ENCODE measurements at places on chromosomes 7 and 10.
A peak's percentile ranks its signal among the peaks of the same experiment; 100 is the strongest.

DNA sequence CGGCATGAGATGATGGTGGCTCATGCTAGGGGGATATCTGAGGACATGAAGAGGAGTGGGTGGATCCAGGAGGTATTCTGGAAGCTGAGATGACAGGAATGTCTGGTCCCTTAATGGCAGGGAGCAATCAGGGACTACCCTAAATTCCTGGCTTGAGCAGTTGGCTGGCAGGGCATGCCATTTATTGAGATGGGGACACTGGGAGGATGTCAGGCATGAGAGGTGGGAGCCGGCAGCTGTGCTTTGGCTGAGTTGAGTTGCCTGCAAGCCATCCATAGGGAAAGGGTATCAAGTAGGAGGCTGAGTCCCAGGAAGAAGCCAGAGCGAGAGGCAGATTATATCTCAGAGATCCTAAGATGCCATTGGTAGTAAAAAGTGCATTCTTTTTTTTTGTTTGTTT lies 69.6 kb downstream of the COL26A1 start:
- no peaks in the 10 kb centered on the region for H3K27me3 ChIP-seq
- H3K4me1 ChIP-seq: no peaks in the 10 kb centered on the region
- no peak overlapping the region for H3K4me3 ChIP-seq
- H3K27ac ChIP-seq: no peak overlapping the region
- DNase-seq: no peak

GRCh38 chr10:129187331-129187730 lies 279.7 kb upstream of the MGMT start:
- H3K4me1 ChIP-seq: no peaks in the 10 kb centered on the region
- no peak for DNase-seq
- no peak overlapping the region for H3K27ac ChIP-seq
- H3K4me3 ChIP-seq: no peak overlapping the region
- no peaks in the 10 kb centered on the region for H3K36me3 ChIP-seq
- no peaks in the 10 kb centered on the region for H3K27me3 ChIP-seq

GRCh38 chr10:101624526-101625102 lies 36.5 kb downstream of the DPCD start:
- H3K4me1 ChIP-seq: no peaks in the 10 kb centered on the region
- H3K36me3 ChIP-seq: no peaks in the 10 kb centered on the region

GRCh38 chr7:104156842-104157277 lies 51.0 kb downstream of the ORC5 start:
- H3K4me3 ChIP-seq: no peak overlapping the region
- H3K27me3 ChIP-seq: no peaks in the 10 kb centered on the region
- no peak overlapping the region for H3K27ac ChIP-seq
- H3K4me1 ChIP-seq: no peaks in the 10 kb centered on the region

- peaks cover 22% of the 10 kb centered on the region for H3K4me1 ChIP-seq
- no peak for DNase-seq
- no peaks in the 10 kb centered on the region for H3K27me3 ChIP-seq
- no peaks in the 10 kb centered on the region for H3K36me3 ChIP-seq
- H3K4me3 ChIP-seq: no peak overlapping the region
- no peak overlapping the region for H3K27ac ChIP-seq
Observed at GRCh38 chr7:5381071-5381772, 42.4 kb downstream of the TNRC18 start.

DNA sequence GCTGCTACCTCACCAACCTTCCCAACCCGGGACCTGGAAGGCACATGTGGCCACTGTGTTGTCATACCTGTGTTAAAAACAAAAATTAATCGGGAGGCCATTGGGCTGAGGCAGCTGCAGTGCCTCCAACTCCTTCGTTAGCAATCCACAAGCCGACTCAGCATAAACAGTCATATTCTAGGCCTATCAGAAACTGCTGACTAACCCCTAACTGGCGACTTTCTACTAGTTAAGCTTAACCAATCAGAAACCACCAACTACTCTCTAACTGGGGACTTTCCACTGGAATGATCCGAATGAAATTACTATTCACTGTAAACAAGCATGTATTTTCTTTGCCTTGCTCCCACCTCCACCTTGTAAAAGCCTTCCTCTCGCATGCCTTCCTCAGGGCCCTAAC lies 14.1 kb upstream of the TMEM72 start:
- H3K36me3 ChIP-seq: no peaks in the 10 kb centered on the region
- H3K4me1 ChIP-seq: no peaks in the 10 kb centered on the region
- H3K27me3 ChIP-seq: no peaks in the 10 kb centered on the region
- H3K4me3 ChIP-seq: no peak overlapping the region
- DNase-seq: no peak

GRCh38 chr7:149625947-149626392 lies 128.4 kb upstream of the ZNF746 start:
- no peaks in the 10 kb centered on the region for H3K36me3 ChIP-seq
- H3K4me3 ChIP-seq: no peak overlapping the region
- peaks cover 10% of the 10 kb centered on the region for H3K4me1 ChIP-seq

DNA sequence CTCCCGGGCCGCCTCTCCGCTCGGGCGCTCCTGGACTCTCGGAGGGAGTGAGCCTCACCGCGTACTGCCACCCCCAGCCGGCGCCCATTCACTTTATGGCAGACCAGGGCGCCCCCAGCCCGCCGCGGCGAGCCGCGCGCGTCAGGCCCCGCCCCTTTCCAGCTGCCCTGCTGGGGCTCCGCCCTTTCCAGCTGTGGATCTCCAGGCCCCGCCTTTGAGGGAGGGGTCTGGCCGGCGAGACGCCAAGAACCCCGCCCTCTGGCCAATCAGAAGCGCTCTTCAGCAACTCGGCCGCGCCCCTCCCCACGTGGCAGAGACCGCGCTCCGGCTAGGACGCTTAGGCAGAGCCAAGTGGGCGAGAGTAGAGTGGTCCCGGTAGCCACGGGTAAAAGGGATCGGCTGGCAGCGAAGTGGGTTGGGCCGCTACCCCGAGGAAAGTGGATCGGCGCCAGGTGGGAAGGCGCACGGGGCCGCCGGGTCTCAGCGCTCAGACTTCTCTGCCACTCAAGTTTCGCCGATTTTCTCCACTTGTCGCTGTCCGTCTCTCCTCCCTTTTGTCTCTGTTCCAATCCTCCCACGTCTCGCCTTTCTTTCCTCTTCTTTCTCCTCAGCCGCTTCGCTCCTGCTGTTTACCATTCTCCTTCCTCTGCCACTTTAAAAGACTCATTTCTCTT lies at the start of gene PITX3:
Gene PITX3 (minus strand): TSS at position 69 of the 674 bp plus-strand sequence. CDS start 9,432 bp downstream, outside the sequence.
- H3K4me3 ChIP-seq: peak within 1 kb of the TSS; percentile 43
- no peaks in the 10 kb centered on the region for H3K36me3 ChIP-seq
- peak; percentile 96 for DNase-seq
- no peak within 1 kb of the TSS for H3K27ac ChIP-seq
- peaks cover 11% of the 10 kb centered on the region for H3K4me1 ChIP-seq

- no peak for DNase-seq
- H3K4me3 ChIP-seq: no peak overlapping the region
- no peaks in the 10 kb centered on the region for H3K4me1 ChIP-seq
- H3K27ac ChIP-seq: no peak overlapping the region
- H3K27me3 ChIP-seq: no peaks in the 10 kb centered on the region
Observed at GRCh38 chr7:148803094-148803493, 81.0 kb downstream of the EZH2 start.

DNA sequence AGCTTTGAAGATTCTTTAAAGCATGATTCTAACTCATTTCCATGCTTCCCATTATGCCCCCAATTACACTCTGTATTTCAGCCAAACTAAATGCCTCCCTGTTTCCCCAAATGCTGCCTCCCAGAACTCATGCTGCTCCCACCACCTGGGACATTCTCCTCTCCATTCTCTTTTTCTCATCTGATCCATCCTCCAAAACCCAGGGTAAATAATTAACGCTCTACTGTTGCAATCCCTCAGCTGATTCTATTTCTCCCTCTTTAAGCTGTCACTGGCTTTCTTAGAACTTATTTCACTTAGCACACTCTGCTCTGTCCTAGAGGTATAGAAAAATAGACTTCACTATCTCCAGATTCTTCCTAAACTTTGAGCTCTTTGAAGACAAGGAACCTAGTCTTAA lies 104.7 kb downstream of the ICA1 start:
- no peak overlapping the region for H3K4me3 ChIP-seq
- no peaks in the 10 kb centered on the region for H3K36me3 ChIP-seq
- DNase-seq: no peak
- H3K27ac ChIP-seq: no peak overlapping the region
- H3K27me3 ChIP-seq: no peaks in the 10 kb centered on the region
- no peaks in the 10 kb centered on the region for H3K4me1 ChIP-seq

- H3K4me1 ChIP-seq: no peaks in the 10 kb centered on the region
- H3K27ac ChIP-seq: no peak overlapping the region
- H3K36me3 ChIP-seq: no peaks in the 10 kb centered on the region
Observed at GRCh38 chr10:77360835-77361234, 276.8 kb downstream of the KCNMA1 start.

DNA sequence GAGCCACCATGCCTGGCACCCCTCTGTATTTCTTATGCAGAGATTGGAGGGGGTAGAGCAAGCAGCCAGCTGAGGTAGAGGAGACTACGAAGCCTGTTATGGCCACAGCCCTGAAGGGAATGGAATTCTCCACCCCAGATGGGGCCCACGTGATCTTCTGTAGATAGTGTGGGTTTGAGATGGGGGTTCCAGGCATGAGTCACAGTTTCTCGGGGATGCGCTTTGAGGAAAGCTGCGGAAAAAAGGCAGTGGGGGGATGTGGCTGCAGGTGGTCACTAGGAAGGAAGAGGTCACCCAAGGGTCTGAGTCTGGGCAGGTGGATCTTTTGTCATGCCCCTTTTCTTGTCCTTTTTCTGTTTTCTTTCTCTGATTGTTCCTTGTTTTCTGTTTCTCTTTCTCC lies 11.5 kb downstream of the FAM131B start:
- H3K36me3 ChIP-seq: no peaks in the 10 kb centered on the region
- H3K4me3 ChIP-seq: no peak overlapping the region
- no peaks in the 10 kb centered on the region for H3K4me1 ChIP-seq

- no peaks in the 10 kb centered on the region for H3K4me1 ChIP-seq
- DNase-seq: no peak
- H3K36me3 ChIP-seq: no peaks in the 10 kb centered on the region
- no peak overlapping the region for H3K4me3 ChIP-seq
- no peak overlapping the region for H3K27ac ChIP-seq
Observed at GRCh38 chr7:88300401-88300945, 6.2 kb downstream of the STEAP4 start.

DNA sequence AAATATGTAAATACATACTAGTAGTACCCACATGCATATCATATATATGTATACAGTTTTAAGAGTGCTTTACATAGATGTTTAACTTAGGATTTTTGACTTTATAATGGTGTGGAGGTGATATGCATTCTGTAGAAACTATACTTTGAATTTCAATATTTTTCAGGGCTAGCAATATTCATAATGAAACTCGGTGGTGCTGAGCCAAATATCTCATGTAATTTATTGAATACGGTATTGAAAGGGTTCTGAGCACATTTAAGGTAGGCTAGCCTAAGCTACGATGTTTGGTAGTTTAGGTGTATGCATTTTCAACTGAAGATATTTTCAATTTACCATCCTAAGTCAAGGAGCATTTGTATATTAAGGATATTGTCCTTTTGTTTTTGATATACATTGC lies 36.0 kb downstream of the ZNRF2 start:
- DNase-seq: no peak
- H3K27me3 ChIP-seq: no peaks in the 10 kb centered on the region
- H3K4me3 ChIP-seq: no peak overlapping the region
- H3K27ac ChIP-seq: peak overlapping the region; percentile 83
- no peaks in the 10 kb centered on the region for H3K36me3 ChIP-seq
- no peaks in the 10 kb centered on the region for H3K4me1 ChIP-seq

GRCh38 chr7:43537765-43538403 lies 45.0 kb upstream of the STK17A start:
- no peak for DNase-seq
- H3K4me3 ChIP-seq: no peak overlapping the region
- no peaks in the 10 kb centered on the region for H3K27me3 ChIP-seq
- no peak overlapping the region for H3K27ac ChIP-seq

DNA sequence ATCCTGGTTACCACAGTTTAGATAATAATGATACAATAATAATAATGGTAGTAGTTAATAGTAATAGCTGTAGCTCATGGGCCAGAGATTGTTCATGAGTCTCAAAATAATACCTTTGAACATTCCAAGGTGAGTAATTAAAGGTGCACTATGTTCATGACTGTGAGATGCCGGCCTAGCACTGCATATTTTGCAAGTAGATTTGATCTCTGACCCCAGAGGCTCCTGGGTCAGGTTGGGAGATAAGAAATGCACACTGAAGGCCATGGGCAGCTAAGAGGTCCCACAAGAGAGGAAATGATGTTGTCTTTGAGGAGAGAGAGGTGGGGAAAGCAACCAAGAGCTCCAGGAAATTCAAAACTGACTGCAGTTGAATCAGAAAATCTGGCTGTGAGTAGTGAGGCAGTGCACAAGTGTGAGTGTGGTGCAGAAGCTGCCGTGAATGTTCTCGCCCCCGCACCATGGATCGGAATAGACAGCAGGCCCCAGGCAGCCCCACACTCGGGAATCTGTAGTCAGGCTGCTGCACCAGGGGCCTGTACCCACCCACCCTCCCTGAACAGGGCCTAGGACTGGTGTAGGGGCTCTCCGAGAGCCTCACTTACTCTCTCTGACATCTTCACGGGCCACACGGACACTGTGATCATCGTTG lies 11.9 kb downstream of the CPXM2 start:
- no peaks in the 10 kb centered on the region for H3K4me1 ChIP-seq
- H3K4me3 ChIP-seq: no peak overlapping the region
- no peak for DNase-seq
- H3K27ac ChIP-seq: no peak overlapping the region

DNA sequence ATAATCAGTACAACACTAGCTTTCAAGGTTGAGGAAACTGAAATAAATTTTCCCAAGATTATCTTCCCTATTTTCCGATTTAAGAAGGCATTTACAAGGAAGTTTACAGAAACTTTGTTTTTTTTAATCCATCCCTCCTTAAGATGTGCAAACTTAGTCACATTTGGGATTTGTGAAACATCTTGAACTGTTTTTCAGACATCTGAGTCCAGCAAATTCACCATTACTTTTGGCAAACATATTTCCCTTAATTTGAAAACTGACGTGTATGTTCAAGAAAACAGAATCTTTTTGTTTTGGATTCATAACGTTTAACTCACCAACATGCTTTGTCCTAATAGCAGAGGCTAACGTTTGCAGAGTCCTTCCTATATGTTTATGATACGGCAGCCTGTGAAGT lies 19.5 kb downstream of the GLI3 start:
- no peaks in the 10 kb centered on the region for H3K27me3 ChIP-seq
- peak overlapping the region; percentile 66 for H3K27ac ChIP-seq
- no peaks in the 10 kb centered on the region for H3K36me3 ChIP-seq
- H3K4me1 ChIP-seq: no peaks in the 10 kb centered on the region

Measured in uterus (tissue), 4 donors.